ENCODE measurements at places on chromosomes 6 and 20. TPM values are rescaled to one million over a fixed set of nuclear protein-coding genes. Genes with fewer than 3 reads are reported as not detected.

DNA sequence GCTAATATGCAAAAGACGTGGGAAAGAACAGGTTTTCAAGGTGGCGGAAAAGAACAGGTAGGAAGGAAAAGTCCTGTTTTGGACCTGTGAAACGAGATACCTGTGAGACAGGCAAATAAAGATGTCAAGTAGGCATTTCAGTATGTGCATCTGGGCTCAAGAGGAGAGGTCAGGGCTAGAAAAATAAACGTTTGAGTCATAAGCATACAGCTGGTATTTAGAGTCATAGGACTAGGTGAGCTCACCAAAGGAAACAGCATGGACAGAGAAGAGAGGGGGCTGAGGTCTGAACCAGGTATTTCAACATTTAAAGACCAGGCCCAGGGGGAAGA lies 14.9 kb downstream of the MTFR2 start:
- DNase-seq = no peak

DNA sequence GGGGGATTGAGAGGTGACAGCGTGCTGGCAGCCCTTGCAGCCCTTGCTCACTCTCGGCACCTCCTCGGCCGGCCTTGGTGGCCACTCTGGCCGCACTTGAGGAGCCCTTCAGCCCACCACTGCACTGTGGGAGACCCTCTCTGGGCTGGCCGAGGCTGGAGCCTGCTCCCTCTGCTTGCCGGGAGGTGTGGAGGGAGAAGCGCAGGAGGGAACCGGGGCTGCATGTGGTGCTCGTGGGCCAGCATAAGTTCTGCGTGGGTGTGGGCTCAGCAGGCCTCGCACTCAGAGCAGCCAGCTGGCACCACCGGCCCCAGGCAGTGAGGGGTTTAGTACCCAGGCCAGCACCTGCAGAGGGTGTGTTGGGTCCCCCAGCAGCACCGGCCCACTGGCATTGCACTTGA lies 912.2 kb upstream of the ADGRB3 start:
- no peak for DNase-seq

DNA sequence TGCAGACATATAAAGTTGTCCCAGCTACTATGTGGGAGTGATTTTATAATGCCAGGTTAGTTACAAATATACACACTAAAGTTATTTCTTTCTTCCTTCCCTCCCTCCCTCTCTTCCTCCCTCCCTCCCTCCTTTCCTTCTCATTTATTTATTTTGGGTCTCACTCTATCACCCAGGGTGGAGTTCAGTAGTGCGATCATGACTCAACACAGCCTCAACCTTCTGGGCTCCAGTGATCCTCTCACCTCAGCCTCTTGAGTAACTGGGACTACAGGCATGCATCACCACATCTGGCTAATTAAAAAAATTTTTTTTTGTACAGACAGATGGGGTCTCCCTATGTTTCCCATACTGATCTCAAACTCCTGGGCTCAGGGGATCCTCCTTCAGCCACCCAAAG lies 59.2 kb downstream of the PHF20 start:
- no peak for DNase-seq

DNA sequence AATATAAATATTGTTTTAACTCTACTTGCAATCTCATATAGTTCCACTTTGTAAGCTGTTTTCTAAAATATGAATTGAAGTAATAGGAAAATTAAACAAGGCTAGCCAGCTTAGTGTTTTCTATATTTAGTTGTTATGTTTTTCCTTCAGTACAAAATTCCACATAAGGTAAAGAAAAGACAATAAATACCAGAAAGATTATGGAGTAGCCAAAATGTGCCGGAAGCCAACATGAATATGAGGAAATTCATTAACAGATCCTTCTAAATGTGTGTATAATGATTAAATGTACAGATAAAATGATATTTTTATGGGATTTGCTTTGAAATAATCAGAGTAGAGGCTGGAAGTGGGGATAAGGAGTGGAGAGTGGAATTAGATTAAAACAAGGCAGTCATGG lies 52.5 kb upstream of the COL21A1 start:
- no peak for DNase-seq

The PSORS1C2 gene
- not detected for total RNA-seq

All from SJSA1 (cell line).